DMS79 treated with DMSO at 0.1 percent for 48 hours (cell line): ENCODE measurements at places on chromosomes 11 and 22.
A peak's percentile ranks its signal among the peaks of the same experiment; 100 is the strongest.

GRCh38 chr11:45906965-45907611 lies at the start of gene FREY1:
Gene FREY1 (minus strand): TSS chr11:45907271. CDS start chr11:45907245, 26 bp downstream.
- no peak for DNase-seq

- no peak for DNase-seq
These were observed 6.2 kb downstream of the PTPN5 start for GRCh38 chr11:18785411-18785810.

- DNase-seq = no peak
These were observed 253.4 kb downstream of the FAM76B start for GRCh38 chr11:95536047-95536690.

DNA sequence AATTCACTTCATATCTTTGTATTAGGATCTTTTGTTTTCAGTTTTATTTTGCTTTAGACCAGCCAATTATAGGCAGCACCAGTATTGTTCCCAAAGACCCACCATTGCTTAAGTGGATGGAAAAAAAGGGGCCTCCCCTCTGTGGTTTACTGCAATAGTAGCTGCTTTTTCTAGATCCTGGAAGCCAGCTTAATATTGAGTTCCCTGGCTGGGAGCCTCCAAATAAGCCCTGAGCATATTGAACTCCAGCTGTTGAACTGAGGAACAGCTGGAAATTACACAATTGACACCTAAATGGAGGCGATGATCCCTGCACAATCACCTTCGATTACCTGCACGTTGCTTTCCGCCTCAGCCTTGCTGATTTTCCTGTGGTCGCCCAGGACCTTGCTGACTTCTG lies 576.0 kb downstream of the SOX6 start:
- DNase-seq = no peak

GRCh38 chr22:23565305-23565914 lies 14.7 kb downstream of the IGLL1 start:
- DNase-seq = peak; percentile 4

DNA sequence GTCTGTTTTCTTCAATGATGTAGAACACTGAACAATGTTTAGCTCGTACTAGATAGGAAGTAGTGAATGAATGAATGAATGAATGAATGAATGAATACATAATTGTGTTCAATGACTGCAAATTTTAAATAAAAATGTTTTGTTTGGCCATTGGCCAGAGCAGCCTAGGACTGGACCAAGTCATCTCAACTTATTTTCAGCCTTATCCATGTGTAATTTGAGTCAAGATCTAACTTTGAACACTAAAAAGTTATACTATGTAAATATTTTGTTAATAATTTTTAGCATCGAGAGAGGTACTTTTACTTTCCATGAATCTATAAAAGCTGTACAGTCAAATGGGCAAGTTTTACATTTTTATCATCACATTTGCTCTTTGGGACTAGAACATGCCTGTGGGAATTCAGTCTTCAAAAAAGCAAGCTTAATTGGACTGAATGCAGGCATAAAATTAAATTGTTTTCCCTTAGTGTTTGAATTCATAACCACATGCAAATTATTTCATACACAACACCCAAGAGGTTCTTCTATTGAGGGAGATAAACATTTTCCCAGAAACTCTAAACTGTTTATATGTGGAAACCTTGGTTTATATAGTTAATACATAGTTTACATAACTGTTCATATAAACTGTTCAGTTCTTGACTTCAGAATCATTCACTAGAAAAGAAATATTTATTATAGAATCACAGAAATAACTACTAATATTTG lies 222.1 kb upstream of the ANO3 start:
- no peak for DNase-seq

GRCh38 chr11:17208257-17208999 lies 642 bp upstream of the PIK3C2A start:
- peak; percentile 95 for DNase-seq

DNA sequence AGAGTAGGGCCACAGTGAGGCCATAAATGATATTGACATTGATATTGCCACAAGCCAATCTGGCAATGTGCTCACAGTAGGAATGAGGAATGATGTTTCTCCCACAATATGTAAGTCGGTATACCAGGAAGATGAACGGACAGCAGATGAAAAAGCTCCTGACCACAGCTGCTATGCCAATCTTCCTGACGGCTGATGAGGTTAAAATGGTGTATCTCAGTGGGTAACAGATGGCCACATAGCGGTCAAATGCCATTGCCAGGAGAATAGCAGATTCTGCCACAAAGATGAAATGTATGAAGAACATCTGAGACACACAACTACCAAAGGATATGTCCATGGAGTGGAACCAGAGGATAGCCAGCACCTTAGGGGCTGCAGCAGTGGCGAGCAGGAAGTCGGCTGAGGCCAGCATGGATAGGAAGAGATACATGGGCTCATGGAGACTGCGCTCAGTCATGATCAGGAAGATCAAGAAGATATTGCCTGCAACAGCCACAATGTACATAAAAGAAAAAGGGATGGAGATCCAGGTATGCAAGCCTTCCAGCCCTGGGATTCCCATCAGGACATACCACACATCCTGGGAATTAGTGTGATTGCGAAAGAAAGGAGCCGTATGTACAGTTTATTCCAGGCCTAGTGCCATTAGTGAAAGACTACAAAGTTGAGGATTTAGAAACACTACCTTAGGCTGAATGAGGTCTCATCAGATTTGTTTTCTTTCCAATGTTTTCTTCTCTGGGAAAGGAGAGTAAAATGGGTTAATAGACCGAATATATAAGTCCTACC lies 22.2 kb downstream of the OR51V1 start:
- DNase-seq = no peak

- no peak for DNase-seq
These were observed 475.1 kb upstream of the CNTN5 start for GRCh38 chr11:98545544-98546175.

GRCh38 chr22:49975543-49976389 lies 15.2 kb downstream of the PIM3 start:
- no peak for DNase-seq

DNA sequence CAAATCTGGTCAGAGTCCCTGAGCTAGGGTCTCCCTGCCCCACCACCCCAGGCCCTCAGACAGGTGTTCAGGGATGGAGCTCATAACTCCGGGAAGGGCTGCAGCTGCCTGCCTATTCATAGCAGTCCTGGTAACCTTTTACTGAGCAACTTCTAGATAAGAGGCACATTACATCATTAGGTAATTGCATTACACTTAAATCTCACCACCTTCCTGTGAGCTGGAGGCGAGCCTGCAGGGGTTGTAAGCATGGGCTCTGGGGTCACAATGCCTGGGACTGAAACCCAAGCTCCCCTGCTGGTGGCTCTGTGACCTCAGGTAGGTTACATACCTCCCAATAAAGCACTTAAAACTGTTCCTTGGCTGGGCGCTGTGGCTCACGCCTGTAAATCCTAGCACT lies 22.5 kb downstream of the TP53I11 start:
- DNase-seq = no peak

DNA sequence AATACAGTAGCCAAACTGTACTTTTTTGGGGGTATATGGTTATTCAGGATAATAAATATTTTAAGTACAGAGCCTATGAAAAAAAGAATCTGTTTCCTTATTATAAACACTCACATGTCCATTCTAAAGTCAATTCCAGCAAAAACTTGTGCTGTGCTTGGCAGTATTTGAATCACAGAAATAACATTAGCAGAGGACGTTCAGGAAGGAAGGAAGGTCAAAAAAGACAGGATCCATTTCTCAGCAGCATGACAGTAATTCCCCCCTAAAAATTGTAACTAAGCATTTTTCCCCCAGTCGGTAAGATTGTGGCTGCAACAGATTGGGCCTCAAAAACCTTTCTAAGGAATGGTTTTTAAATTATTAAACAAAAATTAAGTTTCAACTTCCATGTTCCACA lies 124.8 kb downstream of the ATG16L2 start:
- DNase-seq = no peak

- DNase-seq = no peak
These were observed 14.0 kb upstream of the MCHR1 start for GRCh38 chr22:40665312-40665711.

- DNase-seq = no peak
These were observed 808.0 kb downstream of the DLG2 start for GRCh38 chr11:84819128-84819527.
